Activated CD4-positive, alpha-beta memory T cell treated with anti-CD3 and anti-CD28 coated beads for 36 hours (primary cell): ENCODE measurements at places on chromosomes 16 and 17. TPM values are rescaled to one million over a fixed set of nuclear protein-coding genes. Genes with fewer than 3 reads are reported as not detected.

- DNase-seq: no peak
- H3K36me3 ChIP-seq: no peaks in the 10 kb centered on the region
- no peak overlapping the region for H3K4me3 ChIP-seq
- no peaks in the 10 kb centered on the region for H3K4me1 ChIP-seq
- no peak overlapping the region for H3K27ac ChIP-seq
Observed at GRCh38 chr16:77467821-77468335, 33.0 kb upstream of the ADAMTS18 start.

GRCh38 chr16:54366943-54367342, 80.4 kb upstream of the IRX3 start:
- no peak for DNase-seq
- H3K4me1 ChIP-seq: no peaks in the 10 kb centered on the region
- peaks cover 26% of the 10 kb centered on the region for H3K27me3 ChIP-seq
- no peaks in the 10 kb centered on the region for H3K36me3 ChIP-seq
- H3K4me3 ChIP-seq: no peak overlapping the region

Gene XAF1
- 27.4 TPM for total RNA-seq

DNA sequence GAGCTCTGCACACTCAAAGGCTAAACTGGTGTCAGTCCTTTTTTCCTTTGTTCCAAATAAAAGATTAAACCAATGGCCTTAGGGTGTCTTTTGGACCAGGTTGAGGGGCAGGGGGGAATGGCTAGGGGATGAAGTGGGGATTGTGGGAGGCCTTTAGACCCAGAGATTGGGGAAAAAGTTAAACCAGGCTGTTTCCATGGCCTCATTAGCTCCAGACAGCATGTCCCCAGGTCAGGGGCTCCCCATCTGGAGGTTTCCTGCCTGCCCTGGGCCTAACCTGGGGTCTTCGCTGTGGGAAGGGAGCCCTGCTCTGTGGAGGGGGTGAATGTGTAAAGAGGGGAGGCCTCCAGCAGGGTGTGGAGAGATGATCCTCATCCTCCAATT, 10.3 kb downstream of the FKBP10 start:
- peaks cover 1% of the 10 kb centered on the region for H3K27me3 ChIP-seq
- peaks cover 2% of the 10 kb centered on the region for H3K36me3 ChIP-seq
- H3K27ac ChIP-seq: no peak overlapping the region
- no peak for DNase-seq

- no peak for DNase-seq
- no peaks in the 10 kb centered on the region for H3K4me1 ChIP-seq
- no peak overlapping the region for H3K27ac ChIP-seq
- no peak overlapping the region for H3K4me3 ChIP-seq
- H3K27me3 ChIP-seq: peaks cover 5% of the 10 kb centered on the region
Observed at GRCh38 chr16:143047-143446, 4.6 kb upstream of the NPRL3 start.

Gene RPUSD1
- 13.7 TPM for total RNA-seq

Gene ZG16
- not detected for total RNA-seq

Gene TLCD2
- total RNA-seq: 0.86 TPM

DNA sequence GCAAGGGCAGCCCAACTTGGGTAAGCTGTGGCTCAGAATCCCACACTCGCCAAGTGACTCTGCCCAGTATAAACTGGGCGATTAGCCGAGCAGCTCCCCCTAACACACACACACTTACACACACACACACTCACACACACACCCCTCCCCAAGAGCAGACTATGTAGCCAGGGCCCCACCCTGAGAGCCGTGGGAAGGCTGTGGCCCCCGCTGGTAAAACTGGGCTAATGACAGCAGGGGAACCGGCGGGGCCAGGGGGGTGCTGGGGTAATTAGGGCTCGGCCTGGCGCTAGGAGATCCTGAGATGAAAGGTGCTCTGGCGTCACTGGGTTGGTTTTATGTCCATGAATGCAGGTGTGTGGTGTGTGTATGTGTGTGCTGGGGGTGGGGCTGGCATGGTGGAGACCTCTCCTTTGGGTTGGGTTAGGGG, 1.1 kb upstream of the THRA start:
- H3K36me3 ChIP-seq: no peaks in the 10 kb centered on the region
- H3K4me1 ChIP-seq: peaks cover 31% of the 10 kb centered on the region
- H3K27ac ChIP-seq: no peak overlapping the region
- H3K4me3 ChIP-seq: peak overlapping the region; percentile 80

- no peak overlapping the region for H3K4me3 ChIP-seq
- H3K27ac ChIP-seq: no peak overlapping the region
- no peaks in the 10 kb centered on the region for H3K27me3 ChIP-seq
- no peaks in the 10 kb centered on the region for H3K4me1 ChIP-seq
Observed at GRCh38 chr17:61380836-61381525, 18.7 kb upstream of the TBX2 start.

Gene TBC1D3B
- total RNA-seq: 5.6 TPM

- no peak overlapping the region for H3K4me3 ChIP-seq
- peaks cover 20% of the 10 kb centered on the region for H3K27me3 ChIP-seq
- no peak for DNase-seq
Observed at GRCh38 chr16:58361726-58362125, 30.5 kb upstream of the GINS3 start.

- no peak overlapping the region for H3K27ac ChIP-seq
- H3K4me1 ChIP-seq: peaks cover 16% of the 10 kb centered on the region
- no peaks in the 10 kb centered on the region for H3K36me3 ChIP-seq
Observed at GRCh38 chr16:31435341-31436220, 7.0 kb downstream of the ZNF843 start.

Gene GNAO1
- total RNA-seq: 1.3 TPM

Gene RUSF1
- total RNA-seq: 40.9 TPM

- H3K36me3 ChIP-seq: no peaks in the 10 kb centered on the region
- H3K27me3 ChIP-seq: no peaks in the 10 kb centered on the region
- H3K4me1 ChIP-seq: peaks cover 4% of the 10 kb centered on the region
- no peak within 1 kb of the TSS for H3K27ac ChIP-seq
Observed at GRCh38 chr17:35147375-35147905, at the start of gene UNC45B. Gene UNC45B, plus strand, starts transcription at chr17:35147817. Its CDS starts 447 bp downstream, at chr17:35148264.

DNA sequence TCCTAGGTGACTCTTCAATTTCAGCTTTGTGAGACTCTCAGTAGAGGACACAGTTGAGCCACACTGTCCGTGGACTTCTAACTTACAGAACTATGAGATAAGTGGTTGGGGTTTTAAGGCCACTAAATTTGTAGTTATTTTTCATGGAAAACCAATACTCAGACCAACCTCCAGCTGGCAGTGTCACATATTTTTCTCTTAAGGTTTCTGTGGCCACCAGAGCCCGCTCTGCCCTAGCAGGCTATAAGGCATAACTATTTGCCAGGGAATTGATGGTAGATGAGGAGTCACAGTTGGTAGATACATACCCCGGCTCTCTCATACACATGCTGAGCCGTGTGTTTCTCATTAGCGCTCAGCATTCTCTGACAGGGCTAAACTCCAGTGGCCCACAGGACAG, 336.8 kb upstream of the MON1B start:
- no peak overlapping the region for H3K27ac ChIP-seq
- no peaks in the 10 kb centered on the region for H3K36me3 ChIP-seq
- no peaks in the 10 kb centered on the region for H3K27me3 ChIP-seq
- DNase-seq: no peak
- H3K4me3 ChIP-seq: no peak overlapping the region

Gene SGCA
- 0.59 TPM for total RNA-seq
